ENCODE measurements at places on chromosomes 2 and 18.

DNA sequence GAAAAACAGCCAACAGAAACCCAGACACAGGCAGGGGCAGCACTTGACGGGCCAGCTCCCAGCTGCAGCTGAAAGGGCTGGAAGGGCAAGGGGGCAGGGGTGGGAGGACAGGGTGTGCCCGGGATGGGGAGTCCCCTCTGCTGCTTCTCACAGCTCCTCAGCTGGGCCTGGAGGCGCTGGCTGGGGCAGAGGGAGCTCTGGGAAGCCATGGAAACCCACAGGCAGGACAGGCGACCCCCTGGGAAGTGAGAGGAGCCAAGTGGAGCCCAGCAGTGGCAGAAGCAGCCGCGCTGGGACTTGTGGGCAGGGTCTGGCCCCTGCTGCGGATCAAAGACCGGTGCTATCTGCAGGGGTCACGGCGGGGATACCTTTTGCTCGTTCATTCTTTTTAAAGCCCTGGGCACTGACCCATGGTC is 20.7 kb downstream of the OTOF start:
- DNase-seq, result no peak

- DNase-seq, result no peak
Observed at GRCh38 chr18:58525517-58525916, 103.4 kb downstream of the ALPK2 start.

GRCh38 chr2:47193607-47194006 is 38.5 kb upstream of the STPG4 start:
- DNase-seq, result no peak

GRCh38 chr18:61616111-61616610 is 276.6 kb downstream of the RNF152 start:
- DNase-seq, result no peak

DNA sequence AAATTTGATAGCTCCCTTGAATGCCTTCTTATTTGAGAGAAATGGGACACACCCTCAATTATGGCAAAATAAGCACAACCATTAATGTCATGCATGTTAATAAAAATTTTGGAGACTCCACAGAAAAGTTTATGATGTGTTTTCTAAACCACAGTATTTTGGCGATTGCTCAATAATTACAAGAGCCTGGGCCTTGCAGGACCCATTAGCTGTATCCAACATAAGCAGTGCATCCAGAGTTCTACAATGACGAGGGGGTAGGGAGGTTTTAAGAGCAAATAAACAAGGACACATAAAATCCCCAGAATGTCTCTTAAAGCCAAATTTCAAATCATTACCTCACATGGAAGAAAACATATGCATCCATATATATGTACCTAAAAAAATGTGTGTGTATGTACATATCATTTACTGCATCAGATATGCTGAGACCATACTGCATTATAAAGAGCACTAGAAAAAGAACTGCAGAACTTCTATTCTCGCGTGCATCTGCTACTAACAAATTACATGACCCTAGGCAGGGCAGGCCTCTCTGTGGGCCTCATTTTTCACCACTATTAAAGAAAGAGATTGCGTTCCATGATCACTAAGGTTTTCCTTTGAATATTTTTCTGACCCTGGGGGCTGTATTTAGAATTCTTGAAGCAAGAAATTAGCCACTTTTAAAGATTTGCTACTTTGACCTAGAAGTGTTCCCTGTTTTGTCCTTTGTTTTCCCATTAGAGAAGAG is 38.0 kb downstream of the CMPK2 start:
- no peak for DNase-seq

GRCh38 chr2:198499539-198499938 is 695.1 kb downstream of the PLCL1 start:
- DNase-seq, result no peak

DNA sequence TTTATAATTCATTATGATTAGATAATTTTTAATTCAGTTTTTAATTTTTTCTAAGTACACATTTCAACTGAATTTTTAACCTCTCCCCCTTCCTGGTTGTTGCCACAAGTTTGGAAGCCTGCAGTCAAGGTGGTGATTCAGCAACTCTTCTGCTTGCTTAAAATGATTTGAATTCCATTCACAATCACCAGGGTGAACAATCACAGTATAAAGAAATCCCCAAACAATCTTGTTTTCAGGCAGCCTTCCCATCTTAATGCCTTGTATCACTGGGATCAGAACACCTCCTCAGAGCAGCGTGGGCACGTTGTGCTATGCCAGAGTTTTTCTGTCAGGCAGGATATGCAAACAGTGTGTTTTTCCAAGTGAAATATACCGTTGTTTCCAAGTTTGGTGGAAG is 46.7 kb upstream of the BARD1 start:
- no peak for DNase-seq

DNA sequence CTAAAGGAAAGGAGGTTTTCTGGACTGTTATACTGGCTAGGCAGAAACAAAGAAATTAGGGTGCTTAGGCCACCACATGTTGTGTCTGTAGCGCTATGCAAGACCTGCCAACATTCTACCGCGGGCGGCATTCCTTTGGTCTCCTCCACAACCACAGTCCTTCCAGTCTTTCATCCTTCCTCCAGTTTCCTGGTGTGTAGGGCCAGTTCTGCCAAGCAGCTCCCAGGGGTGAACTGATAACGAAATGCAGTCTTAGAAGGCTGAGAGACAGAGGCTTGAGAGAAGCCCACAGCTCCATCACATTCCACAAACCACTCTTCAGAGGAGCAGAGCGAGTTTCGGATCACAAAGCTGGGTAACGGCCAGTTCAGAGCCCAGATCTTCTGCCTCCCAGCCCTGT is 19.5 kb upstream of the CXXC1 start:
- no peak for DNase-seq

DNA sequence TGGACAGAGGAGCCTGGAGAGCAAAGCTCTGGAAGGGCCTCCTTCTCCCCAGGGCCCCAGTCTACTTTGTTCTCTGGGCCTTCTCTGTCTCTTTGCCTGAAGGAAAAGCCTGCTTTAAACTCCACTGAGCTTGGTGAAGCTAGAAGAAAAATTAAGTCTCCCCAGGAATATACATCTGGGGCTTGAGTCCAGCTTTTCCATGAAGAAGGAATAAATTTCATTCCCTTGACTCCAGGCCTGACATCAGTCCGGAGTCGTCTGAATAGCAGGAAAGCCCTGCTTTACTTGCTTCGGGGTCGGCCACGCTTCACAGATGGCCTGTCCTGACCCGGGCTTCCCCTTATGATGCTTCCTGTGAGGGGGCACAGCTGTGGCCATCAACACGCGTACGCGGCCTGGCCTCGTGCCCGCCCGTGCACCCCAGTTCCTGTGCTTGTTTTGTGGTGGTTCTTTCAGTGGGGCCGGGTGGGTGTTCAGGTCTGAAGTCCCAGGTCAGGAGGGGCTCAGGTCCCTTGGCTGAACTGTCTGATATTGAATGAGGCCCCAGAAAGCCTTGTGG is 73.6 kb downstream of the ACOXL start:
- DNase-seq, result no peak

DNA sequence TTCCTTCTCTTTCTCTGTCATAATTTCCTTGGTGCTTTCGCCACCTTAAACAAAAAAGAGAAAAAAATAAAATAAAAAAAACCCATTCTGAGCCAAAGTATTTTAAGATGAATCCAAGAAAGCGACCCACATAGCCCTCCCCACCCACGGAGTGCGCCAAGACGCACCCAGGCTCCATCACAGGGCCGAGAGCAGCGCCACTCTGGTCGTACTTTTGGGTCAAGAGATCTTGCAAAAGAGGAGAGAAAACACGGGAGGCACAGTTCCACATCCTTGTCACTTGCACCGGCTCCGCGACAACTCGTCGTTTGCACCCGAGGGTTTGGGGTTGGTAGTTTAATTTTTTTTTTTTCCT is 1.8 kb upstream of the SP9 start:
- DNase-seq, result no peak

DNA sequence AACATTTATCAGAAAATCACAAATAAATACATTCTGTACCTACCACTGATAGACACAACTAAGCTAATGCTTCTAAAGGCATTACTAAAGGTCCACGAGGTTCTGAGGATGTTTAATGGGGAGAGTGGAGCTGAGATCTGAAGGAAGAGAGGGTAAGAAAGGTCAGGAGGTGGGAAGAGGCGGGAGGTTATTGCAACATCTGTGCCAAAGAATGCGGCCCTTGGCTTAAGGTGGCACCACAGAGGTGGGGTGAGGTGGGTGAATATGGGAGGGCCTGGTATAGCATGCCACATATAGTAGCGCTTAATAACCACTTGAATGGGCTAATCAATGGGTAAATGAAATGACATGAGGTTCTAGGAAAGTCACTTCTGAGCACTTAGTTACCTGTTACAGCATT is 217.8 kb upstream of the ATP5MC3 start:
- no peak for DNase-seq

DNA sequence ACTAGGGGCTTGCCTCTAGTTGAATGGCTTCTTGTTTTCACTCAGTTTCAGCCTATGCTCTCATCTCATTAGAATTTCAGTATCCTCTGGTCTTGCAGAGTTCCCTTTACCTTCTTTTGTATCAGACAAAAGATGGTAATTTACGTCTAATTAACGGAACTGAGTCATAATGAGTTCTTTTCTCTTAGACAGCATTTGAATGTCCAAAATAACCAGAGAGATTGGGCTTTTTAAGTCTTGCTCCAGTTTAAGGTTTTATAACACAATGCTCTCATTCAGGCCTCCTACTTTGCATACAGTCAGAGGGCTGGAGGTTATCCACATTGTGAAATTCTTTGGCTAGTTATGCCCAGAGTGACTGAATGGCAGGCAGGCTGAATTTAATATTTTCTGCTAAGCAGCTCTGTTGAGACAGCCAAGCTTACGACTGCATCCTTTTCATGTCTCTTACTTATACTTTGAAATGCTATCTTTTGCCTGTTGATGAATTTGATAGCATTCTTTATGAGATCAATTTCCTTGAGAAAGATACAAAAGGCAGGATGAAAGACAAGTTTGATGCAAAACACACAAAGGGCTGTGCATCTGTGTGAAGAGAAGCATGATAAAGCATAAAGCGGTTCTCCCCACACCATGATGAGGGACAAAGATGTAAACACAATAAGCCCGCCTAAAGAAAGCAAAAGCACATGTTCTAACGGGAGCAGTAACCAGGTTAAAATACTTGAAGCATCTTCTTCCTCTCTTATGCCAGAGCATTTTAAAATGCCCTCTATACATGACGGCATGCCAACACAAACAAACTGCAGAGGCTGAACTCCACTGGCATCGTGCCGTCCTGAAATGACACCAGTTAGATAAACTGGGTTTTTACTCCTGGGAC is 90.0 kb downstream of the CDH2 start:
- DNase-seq, result no peak

- no peak for DNase-seq
Observed at GRCh38 chr2:41061356-41061755, 609.5 kb upstream of the SLC8A1 start.

- DNase-seq, result no peak
Observed at GRCh38 chr2:162928356-162928755, 89.8 kb upstream of the KCNH7 start.

GRCh38 chr2:64260817-64261216 is 116.6 kb upstream of the PELI1 start:
- DNase-seq, result no peak

DNA sequence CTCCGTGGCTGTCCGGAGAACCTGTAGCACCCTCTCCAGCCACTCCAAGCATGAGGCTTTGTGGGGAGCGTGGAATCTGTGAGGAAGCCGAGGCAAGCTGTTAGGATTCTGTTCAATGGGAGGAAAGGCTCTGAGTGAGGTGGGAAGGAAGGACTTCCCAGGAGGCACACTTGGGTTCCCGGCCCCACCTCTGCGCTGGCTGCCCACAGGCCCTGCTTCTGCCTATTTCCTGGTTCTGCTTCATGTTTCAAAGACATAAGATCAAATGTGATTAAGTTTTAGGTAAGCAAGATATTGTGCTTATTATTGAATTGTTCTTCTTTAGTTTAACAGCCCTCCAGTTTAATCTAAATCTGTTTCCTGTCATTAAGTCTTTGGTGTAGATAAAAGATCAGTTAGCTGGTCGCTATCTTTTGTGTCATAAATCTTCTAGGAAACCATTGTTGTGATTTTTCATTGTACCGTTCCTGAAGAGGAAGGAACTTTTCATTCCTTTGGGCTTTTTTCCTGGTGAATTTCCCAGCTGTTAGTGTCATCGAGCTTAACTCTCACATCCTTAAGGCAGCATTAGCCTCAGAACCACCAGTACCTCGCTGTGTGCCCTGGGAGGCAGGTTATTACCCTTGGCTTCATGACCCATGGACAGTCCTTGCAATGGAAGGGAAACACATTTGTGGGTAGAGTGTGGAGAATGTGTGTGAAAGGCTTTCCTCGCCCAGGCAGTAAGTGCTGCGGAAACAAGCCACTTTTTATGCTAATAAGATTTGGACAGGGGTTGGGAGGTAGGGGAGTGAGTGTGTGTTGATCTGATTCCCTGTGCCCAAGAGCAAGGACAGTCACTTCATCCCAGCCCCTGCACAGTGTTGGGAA is 61.9 kb upstream of the ALPP start:
- DNase-seq, result no peak

GRCh38 chr18:37299471-37300304 is 265.9 kb downstream of the CELF4 start:
- DNase-seq, result no peak

DNA sequence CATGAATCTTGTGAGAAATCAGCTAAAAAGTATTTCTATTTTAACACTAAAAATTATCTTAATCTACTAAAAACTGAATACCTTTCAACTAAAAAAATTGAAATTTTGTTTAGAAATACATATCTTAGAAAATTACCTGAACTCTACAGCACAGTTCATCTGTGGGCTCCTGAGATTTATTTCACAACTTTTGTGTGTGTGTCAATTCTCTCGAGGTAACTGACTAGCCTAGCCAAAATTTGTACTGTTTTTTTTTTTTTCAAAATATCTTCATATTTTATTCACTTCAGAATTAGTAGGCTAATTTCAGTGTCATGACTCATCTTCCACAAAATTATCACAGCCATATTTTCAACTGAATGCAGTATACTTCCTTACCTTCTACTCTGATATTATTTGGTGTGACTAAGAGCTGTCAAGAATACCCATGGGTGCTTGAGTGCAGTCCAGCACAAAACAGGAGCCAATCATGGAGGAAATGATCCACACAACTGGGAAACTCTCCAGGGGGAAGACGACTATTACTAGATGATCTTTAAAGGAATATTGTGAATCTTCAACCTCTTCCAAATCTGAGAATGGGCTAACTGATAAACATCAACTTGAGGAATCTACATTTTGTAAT is 174.6 kb downstream of the ZNF385B start:
- no peak for DNase-seq

DNA sequence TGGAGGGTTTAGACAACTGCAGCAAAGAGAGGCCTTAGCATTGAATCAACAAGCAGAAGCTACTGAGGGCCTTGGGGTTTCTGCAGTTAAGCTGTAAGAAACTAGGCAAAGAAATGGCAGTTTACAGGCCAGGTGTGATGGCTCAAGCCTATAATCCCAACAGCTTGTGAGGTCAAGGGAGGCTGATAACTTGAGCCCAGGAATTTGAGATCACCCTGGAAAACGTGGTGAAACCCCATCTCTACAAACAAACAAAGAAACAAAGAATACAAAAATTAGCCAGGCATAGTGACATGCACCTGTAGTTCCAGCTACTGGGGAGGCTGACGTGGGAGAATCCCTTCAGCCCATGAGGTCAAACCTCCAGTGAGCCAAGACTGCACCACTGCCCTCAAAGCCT is 421.6 kb upstream of the CHST9 start:
- no peak for DNase-seq

- DNase-seq, result no peak
Observed at GRCh38 chr2:136051001-136051724, 65.7 kb upstream of the DARS1 start.

- DNase-seq, result peak; percentile 63
Observed at GRCh38 chr18:23498877-23499276, 4.4 kb upstream of the RMC1 start.

- no peak for DNase-seq
Observed at GRCh38 chr18:36518839-36519238, 221.3 kb downstream of the FHOD3 start.

All from NCI-H1930 (cell line).